ENCODE measurements at places on chromosomes 13 and 19.

- no peak for DNase-seq
Observed at GRCh38 chr19:33397536-33398360, 24.2 kb downstream of the CEBPG start.

DNA sequence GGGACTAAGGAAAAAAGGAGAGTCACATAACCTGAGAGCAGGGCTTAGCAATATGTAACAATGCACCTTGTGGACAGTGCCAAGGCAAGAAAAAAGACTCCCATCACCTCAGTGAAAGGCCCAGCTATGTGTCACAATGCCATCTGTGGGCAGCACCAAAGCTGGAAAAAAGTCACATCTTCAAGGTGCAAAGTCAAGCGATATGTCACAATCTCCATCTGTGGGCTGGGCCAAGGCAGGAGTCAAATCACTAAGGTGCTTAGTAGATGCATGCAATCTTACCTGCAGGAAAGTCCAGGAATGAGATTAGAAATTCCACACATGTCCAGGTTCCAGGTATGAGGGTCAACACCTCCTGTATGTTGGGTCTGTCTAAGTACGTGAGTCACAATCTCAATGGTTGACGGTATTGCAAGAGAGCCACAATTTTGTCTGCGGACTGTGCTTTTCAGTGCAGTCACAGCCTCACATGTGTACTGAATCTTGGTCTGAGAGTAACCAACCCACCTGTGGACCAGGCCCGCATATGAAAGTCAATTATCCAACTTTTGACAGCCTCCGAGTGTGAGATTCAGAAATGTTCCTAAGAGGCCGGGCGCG lies 14.8 kb upstream of the ZNF43 start:
- DNase-seq: no peak

DNA sequence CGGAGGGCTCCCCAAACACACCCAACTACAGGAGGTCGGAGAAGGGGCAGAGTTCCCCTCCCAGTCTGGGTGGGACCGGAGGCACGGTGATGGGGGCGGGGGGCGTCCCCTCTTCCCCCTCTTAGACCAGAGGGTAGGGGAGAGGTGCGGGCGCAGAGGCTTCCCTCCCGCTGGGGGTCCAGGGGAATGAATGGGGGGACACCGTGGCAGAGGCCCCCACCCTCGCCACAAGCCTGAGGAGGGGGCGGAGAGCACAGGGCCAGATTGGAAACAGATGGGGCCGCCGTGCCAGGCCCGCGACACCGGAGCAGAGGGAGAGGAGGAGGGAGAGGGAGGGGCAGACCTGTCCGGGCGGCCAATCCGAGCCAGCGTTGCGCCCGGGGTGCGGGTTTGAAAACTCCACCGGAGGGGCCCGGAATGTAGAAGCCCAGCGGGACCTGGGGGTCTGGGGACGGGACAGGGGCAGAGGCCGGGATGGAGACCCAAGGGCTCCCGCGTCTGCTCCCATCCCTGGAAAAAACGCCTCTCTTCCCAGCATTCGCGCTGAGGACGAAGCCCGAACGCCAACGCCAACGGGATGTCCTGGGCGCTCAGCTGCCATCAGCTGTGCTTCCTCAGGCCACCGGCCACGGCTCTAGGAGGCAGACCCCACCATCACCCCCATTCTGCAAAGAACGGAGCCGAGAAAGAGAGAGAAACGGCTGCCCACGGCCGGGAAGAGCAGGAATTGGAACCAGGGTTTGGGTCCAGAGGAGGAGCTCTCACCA lies 46.8 kb downstream of the PTPRS start:
- DNase-seq: no peak

DNA sequence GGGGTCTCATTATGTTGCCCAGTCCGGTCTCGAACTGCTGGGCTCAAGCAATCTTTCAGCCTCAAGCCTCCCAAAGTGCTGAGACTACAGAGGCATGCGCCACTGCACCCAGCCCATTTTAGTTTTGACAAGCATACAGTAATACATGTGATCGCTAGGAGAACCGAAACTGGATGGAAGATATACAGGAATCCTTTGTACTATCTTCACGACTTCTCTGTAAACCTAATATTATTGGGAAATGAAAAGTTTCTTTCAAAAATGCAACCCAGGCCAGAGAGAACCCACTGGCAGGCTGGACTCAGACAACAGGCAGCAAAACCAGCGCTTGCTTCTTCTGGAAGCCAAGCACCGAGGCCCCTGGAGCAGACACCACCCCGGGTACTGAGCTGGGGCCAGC lies 9.4 kb downstream of the C19orf12 start:
- DNase-seq: no peak

DNA sequence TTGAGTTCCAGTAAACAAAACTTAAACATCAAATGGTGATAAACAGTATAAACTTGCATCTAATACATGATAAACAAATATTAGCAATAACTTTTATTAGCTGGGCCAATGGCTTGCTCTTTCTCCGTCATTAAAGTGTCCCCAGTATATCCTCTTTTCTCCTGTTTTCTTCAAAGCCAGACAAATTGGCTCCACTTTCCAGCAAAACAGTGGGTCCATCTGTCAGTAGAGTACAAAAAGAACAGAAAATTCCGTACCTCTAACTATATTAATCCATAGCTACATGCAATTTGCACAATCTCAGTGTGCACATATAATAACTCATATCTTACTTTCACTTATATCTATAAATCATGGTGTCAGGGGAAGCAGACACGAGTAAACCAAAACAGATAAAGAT lies 678.0 kb upstream of the SPRY2 start:
- no peak for DNase-seq

GRCh38 chr19:49333811-49334288 lies 1.4 kb upstream of the CD37 start:
- DNase-seq: no peak

- no peak for DNase-seq
Observed at GRCh38 chr13:105105471-105105870, 1430.0 kb downstream of the EFNB2 start.

All from nucleus accumbens (tissue), 56 donors.